Stimulated activated CD8-positive, alpha-beta memory T cell treated with anti-CD3 and anti-CD28 coated beads, Interleukin-4, amount 100 ng/mL, for 4 hours (primary cell): ENCODE measurements at places on chromosomes 6 and 20.

GRCh38 chr6:157054531-157054979 lies 268.8 kb downstream of the TMEM242 start:
- no peak for DNase-seq

DNA sequence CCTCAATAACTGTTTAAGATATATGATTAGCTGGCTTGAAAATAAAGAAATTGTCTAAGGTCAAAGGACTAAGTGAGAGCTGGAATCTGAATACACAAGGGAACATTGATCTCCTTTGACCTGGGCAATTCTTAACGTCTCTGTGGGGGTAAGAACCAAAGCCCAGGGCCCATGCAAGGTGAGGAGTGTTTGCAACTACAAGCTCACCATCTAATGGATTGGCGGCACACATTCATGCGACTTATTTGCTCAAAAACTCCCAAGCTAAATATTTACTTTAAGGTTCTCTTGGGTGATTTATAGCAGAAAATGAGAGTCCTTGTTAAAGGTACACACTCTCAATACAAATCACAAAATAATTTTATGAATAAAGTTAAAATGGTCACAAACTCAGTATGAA lies 392.0 kb upstream of the FLRT3 start:
- no peak for DNase-seq

DNA sequence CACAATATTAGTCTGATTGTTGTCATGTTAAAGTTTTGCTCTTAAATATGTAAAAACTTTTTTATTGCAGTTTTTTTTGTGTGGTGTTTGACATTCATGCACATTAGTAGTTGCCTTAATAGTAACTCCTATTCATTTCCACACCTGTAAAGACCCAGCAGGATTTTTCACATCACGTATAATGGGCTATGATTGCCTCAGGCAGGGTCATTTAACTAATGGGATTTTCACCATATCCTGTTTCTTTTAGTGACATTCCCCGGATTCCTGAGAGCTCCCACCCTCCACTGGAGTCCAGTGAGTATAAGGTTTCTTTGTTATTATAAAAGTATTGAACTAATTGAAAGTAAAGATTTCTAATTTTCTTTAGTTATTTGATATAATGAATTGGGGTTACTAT lies 359.2 kb downstream of the RIMS1 start:
- DNase-seq, result no peak

DNA sequence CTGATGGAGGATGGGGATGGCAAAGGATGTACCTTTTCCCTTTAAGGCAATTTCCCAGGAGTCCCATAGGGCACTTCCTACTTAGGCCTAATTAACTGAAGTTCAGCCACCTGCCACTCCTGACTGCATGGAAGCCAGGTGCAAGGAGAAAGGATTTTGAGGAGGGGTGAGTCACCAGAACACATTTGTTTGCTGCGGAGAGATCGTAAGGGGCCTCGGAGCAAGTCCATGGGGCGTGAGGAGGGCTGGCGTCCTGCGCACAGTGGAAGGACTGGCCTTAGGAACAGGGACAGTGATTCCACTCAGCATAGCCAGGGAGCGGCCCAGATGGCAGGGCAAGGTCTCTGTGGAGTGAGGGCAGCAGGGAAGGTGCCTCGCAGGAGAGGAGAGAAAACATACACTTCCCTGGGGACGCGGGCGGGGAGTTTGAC lies 11.8 kb upstream of the MAP1LC3A start:
- no peak for DNase-seq

DNA sequence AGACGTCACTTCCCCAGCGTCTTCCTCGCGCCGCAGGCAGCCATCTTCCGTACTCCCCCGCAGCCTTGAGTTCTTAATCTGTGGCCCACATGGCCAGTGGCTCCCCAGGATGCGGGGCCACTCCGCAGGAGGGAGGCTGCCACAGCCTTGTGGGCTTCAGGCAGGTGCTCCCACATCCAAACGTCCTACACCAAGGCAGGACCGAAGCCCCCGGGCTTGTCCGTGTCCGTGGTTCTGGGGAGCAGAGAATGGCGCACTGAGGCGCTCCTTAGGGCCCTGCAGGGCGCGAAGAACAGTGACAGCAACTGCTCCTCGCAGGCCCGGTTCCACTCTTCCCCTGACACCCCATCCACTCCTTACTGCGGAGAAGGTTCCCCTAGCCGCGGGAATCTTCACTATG lies 755.8 kb downstream of the PRIM2 start:
- DNase-seq, result no peak

GRCh38 chr6:98797217-98797994 lies 37.0 kb upstream of the POU3F2 start:
- no peak for DNase-seq

DNA sequence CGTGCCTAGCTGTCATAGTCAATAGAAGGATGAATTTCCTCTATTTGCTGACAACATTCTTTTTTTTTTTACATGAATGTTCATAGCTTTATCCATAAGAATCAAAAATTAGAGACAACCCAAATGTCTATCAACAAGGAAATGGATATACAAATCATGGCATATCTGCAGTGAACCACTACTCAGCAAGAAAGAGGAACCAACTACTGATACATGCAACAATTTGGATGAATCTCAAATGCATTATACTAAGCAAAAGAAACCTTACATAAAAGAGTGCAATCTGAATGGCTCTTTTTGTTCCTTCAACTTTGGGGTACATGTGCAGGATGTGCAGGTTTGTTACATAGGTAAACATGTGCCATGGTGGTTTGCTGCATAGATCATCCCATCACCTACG lies 17.7 kb upstream of the MCM9 start:
- no peak for DNase-seq

DNA sequence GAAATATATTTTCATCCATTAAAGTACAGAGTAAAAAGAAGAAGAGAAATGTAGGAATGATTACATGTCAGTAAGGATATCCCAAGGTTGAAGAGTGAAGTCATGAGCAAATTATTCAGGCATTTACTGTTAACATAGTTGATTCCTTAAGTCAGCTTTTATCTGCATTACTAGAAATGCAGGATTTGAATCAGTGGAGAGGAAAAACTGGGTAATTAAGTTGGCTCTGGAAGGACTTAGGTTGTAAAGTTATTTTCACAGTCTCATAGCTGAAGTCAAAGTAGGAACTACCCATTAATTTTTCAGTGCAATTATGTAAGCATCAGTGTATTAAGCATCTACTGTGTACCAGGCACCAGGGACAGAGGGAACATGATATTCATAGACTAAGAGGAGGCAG lies 7.8 kb downstream of the NAA20 start:
- no peak for DNase-seq

DNA sequence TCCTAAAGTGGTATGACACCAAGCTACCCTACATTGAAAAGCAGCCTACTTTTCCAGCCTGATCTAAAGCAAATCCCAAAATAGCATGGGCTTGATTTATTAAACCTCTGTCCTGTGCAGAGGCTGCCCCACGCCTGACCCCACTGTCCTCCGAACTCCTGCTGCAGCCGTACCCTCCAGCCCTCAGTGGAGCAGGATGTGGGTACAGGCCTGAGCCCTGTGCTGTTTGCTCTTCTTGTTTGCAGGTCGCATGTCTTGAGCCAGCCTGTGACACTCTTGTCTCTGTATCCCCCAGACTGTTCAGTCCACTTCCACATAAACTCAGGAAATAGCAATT lies 61.2 kb downstream of the RPP40 start:
- DNase-seq, result no peak

- DNase-seq, result no peak
These were observed 84.9 kb downstream of the KCNB1 start for GRCh38 chr20:49397525-49397924.

DNA sequence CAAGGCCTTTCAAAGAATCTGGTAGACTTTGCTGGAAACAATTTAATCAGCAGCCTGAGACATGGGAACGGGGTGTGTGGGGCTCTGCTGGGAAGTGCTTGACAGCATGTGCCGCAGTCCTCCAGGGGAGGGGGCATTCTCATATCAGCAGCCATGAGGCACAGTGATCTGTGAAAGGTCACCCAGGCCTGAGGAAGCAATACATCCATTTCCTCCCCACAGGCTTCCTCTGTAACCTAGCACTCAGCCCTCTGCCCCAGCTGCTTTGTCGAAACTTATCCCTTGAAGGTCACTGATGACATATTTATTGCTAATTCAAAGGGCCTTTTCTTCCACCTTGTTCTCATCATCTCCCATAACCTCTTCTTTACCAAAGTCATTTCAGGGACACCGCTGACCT lies 103.3 kb downstream of the TNFAIP3 start:
- no peak for DNase-seq

GRCh38 chr20:57697543-57697942 lies 12.3 kb downstream of the PMEPA1 start:
- no peak for DNase-seq

DNA sequence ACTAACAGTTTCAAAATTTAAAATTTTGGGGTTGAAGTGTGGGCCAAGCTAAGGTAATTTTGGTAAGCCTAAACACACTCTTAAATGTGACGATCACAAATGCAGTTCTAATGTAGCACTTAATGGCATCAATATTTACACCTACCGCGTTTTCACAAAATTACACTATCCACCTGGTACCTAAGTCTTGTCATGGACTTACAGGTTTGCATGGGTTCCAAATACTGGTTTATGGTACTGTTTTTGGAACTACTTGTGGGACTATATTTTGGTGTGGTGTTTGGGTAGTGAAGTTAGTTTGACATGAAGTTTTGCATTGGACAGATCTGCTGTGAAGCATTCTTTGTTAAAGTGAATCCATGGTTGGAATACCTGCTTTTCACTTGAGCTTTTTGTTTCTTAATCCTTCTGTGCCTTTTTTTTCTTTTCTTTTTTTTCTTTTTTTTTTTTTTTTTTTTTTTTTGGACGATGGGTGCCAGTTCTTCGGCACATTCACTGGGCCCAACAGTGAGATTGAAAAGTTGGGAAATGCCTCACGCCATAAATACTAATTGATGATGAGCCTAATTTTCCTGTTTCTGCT lies 6.5 kb downstream of the SRSF3 start:
- no peak for DNase-seq

DNA sequence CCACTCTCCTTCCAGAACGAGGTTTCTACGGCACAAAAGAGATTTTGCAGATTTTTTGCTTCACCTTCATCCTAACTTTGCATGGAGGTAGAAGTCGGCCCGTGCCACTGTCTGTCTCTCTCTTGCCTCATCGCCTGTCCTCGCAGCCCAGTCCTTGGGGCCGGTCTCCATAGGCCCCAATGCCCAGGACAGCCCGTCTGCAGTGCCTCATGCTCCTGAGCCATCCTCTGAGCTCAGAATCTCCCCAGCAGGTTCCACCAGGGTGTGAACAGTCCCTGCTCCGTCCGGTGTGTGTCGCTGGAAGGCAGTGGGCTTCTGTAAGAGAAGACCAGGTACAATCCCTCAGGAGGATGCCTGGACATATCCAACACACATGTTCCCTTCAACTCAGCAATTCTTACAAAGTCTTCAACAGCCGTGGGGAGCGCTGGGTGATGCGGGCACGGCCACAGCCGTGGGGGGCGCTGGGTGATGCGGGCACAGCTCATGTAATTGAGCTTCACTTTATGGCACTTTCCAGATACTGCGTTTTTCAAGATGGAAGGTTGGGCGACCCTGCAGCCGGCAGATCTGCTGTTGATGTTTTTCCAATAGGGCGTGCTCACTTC lies 231.9 kb downstream of the DLL1 start:
- no peak for DNase-seq

- no peak for DNase-seq
These were observed 28.0 kb downstream of the DIDO1 start for GRCh38 chr20:62898093-62898964.

DNA sequence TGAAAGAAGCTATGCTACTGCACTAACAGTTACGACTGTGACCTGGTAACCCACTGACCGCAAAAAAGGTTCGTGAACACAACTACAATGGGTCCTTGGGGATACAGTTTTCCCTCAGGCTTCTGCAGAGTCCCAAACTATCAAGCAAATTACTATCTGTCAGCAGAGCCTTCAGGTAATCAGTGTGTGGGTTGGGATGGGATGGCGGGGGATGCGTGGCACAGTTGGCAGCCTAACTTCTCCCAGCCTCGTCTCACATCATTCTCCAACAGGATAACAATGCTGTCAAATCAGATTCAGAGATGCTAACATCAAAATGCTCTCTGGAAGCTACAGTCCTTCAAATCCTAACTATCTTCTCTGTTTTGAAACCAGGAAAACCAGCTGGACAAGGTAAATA lies 102.3 kb downstream of the EPM2A start:
- DNase-seq, result no peak

DNA sequence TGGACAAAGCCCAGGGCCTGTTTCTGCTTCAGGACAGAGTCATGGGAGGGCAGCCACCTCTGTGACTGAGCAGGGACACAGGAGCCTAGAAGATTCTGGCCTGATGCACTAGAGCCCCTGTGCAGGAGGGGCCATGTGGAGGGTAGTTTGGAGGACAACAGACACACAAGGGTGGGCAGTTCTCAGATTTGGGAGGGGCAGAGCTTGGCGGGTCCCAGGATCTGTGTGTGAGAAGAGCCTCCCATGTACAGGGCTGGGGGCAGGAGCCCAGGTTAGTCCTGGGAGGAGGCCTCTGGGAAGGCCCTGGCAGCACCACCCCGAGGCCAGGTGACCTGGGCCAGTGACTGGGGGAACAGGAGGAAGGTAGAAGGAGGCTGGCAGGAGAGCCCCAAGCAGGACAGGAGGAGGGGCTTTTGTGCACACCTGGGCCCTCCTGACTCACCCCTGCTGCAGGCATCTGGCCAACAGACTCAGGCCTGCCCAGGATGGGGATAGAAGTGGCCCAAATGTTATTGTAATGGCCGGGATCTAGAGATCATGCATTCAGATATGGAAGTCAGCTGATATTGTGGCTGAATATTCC lies 1.4 kb upstream of the ULBP3 start:
- no peak for DNase-seq

DNA sequence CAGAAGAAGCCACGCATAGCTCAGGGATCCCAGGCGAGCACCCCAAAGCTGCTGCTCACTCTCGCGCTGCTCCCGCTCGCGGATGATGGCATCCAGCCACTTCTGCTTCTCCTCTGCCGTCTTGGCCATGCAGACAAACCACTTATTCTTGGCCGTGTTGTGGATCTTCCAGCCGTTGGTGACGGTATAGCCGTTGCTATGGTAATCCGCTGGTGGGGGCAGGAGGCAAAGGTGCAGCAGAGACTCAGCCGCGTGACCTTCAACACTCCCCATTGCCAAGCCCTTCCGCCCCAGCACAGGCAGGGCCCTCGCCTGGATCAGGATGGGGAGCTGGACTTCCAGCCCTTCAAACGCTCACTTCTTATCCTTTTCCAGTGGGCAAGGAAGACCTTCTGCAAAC lies 136.9 kb downstream of the PREX1 start:
- no peak for DNase-seq

DNA sequence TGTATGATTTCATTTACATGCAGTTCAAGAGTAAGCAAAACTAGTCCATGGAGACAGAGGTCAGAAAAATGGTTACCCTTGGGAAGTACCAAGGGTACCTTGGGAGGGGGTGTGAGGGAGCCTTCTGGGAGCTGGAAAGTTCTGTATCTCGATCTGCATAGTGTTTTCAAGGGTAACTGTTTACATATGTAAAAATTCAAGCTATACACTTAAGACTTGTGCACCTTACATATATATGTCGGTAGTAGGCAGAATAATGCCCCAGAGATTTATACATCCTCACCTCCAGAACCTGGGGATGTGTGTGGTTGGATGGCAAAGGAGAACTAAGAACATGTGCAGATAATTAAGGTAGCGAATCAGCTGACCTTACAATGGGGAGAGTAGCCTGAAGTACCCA lies 31.0 kb downstream of the GABRR2 start:
- DNase-seq, result no peak

GRCh38 chr6:27066381-27066780 lies 181.1 kb upstream of the PRSS16 start:
- DNase-seq, result no peak
